ENCODE measurements at places on chromosomes 6 and 20.

GRCh38 chr6:110039981-110040383 lies 61.9 kb downstream of the GPR6 start:
- peak; percentile 68 for DNase-seq

DNA sequence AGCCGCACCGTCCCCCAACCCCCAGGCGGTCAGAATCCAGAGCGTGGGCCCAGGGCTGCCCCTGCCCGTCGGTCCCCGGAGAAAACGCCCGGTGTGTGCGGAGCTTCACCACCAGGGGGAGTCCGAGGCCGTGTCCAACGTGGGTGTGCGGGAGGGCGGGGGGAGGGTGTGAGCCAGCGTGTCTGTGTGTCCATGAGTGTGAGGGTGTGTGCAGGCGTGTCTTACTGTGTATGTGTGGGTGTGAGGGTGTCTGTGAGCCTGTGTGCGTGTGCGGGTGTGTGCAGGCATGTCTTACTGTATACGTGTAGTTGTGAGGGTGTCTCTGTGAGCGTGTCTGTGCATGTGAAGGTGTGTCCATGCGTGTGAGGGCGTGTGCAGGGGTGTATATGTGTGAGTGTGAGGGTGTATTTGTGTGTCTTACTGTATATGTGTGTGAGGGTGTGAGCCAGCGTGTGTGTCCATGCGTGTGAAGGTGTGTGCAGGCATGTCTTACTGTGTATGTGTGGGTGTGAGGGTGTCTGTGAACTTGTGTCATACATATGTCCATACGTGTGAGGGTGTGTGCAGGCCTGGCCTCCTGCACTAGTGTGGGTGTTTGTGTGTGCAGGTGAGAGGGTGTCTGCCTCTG lies 24.6 kb upstream of the GATA5 start:
- DNase-seq: peak; percentile 69

GRCh38 chr6:45049188-45049843 lies 278.8 kb upstream of the RUNX2 start:
- no peak for DNase-seq

GRCh38 chr6:43736844-43737243 lies 33.2 kb upstream of the VEGFA start:
- DNase-seq: no peak

- peak; percentile 82 for DNase-seq
Observed at GRCh38 chr20:63272105-63273058, at the start of gene ARFGAP1. Gene ARFGAP1 (plus strand): TSS chr20:63272813. CDS start chr20:63275581, 2,768 bp downstream.

GRCh38 chr20:19274412-19275015 lies 62.1 kb downstream of the SLC24A3 start:
- no peak for DNase-seq

- no peak for DNase-seq
Observed at GRCh38 chr6:28296520-28297060, 15.2 kb downstream of the PGBD1 start.

GRCh38 chr20:49437057-49437456 lies 45.4 kb downstream of the KCNB1 start:
- no peak for DNase-seq

DNA sequence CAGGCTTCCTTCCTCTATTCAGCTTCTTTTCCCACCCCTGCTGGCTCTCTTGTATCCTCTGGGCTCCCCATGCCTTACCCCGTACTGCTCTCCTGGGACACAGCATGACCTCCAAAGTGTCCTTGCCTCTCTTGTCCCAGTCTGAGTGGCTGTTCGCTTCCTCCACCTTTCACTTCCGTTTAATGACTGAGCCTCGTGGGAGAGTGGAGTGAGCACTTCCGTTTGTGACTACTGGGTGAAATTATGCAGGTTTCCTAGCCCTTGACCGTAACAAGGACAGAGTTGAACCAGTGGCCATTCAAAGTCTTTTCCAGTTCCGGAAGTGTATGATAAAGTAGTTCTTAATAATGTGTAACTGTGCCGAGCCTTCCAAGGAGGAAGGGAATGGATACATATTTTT lies 109.2 kb downstream of the ARID1B start:
- DNase-seq: no peak

- peak; percentile 11 for DNase-seq
Observed at GRCh38 chr6:89122625-89123024, 4.8 kb upstream of the SRSF12 start.

GRCh38 chr6:75824160-75824559 lies 75.1 kb downstream of the MYO6 start:
- no peak for DNase-seq

DNA sequence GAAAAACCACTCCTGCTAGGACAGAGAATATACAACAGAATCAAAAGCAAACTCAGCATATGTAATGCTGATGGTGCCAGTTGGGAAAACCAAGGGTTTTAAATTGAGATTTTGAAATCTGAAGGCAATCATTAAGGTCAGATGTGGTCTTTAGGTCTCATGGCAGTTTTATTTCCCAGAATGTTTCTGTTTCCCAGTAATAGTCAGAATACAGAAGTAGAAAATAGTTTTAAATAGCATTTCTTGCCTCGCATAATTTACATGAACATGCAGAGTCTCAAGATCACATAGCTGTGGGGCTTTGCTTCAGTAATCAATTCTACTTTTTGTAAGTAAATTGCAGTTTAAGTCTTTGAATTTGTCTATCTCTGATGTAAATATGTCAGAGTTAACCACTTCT lies 58.1 kb downstream of the RNF144B start:
- DNase-seq: no peak

DNA sequence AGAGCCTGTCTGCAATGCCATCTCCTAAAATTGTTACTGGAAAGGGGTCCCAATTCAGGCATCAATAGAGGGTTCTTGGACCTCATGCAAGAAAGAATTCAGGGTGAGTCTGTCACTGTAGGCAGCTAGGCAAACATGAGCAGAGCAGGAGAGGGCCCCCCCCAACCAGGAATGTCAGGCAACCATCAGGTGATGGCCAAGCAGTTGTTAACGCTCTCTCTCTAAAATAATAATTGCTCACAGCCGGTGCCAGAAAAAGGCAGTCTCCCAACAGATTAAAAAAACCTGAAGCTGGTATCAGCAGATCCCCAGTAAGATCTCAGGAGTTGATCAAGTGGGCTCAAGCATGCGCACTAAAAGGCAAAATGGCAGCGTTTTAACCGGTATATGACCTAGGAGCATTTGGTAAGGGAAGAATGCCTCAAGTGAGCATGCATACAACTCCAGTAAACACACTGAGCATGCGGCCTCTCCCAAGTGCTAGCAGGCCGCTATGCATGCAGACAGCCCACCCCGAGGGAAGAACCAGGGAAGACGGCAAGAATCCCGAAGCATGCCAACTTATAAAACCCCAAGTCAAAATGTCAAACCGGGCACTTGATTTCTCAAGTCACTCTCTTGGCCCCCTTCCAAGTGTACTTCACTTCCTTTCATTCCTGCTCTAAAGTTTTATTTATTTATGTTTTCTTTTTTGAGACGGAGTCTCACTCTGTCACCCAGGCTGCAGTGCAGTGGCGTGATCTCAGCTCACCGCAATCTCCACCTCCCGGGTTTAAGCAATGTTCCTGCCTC lies 44.0 kb upstream of the RNGTT start:
- no peak for DNase-seq

DNA sequence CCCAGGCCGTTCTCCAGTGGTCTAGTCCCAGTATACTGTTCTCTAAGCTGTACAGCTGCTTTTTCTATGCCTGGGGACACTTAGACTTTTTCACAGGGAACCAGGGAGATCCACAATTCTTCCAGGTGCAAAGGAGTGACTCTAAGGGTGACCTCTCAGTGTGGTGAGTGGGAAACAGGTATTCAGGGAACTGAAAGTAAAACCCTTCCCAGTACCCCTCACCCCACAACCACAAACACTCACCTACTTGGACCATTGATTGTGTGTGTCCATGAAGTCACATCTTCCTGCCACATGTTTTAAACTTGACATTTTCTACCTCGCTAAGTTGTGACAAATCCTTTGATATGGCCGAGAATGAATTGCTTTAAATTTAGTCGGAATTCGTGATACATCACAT lies 183.6 kb downstream of the CLIC5 start:
- no peak for DNase-seq

DNA sequence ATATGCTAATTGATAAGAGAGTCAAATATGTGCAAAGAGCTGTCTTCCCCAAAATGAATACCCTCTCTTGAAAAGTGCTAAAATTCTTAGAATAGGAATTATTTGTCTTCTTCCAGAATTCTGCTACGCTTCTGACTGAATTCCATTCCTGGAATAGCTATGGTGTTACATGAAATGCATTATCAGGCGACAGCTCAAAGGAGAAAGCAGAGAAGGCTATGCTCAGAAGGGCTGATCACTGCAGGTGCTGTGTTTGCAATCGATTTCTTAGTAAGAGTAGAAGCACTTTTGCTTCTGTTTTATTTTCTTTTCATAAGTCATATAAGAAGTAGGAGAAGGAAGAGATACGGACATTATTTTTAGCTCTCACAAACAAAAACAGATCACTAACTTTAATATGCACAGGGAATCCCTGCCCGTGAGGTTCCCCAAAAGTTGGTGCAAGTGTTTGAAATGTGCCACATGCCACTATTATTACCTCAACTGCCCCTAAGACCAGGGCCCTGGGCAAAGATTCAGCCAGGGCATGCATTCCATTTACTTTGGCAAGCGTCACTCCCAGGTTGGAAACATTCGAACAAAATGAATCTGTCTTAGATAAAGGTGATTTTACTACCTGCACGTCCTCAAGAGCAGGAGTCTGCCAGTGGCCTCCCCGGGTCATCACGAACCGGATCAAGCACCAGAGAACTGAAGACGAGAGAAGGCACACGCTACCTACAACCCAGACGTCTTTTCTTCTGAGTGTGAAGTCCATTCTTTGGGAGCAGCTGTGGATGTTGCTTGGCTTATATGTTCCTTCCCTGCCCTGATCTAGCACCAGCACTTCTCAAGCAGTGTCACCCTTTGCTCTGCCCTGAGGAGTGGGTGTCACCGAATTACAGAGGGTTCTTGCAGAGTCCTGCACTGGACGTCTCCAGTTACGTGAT lies 7.2 kb downstream of the MYLK4 start:
- no peak for DNase-seq

- peak; percentile 20 for DNase-seq
Observed at GRCh38 chr6:13924949-13925881, at the start of gene RNF182. Gene RNF182 (plus strand): TSS chr6:13924952. CDS start chr6:13977120, 52,168 bp downstream.

DNA sequence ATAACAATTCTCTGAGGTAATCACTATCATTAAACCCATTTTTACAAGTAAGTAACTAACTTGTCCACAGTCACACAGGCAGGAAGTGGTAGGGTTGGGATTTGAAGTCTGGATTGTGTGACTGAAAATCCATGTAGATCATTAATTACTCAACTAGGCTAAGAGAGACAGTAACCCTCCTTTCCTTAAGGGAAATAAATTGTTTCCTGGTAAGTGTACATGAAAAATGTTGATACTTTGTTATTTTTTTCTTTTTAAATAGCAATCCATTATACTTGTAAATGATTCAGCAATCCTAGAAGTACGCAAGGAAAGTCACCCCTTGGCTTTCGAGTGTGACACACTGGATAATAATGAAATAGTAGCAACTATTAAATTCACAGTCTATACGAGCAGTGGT lies 11.6 kb downstream of the SPACA1 start:
- DNase-seq: no peak

- DNase-seq: no peak
Observed at GRCh38 chr6:113923526-113923925, 47.4 kb downstream of the HDAC2 start.

DNA sequence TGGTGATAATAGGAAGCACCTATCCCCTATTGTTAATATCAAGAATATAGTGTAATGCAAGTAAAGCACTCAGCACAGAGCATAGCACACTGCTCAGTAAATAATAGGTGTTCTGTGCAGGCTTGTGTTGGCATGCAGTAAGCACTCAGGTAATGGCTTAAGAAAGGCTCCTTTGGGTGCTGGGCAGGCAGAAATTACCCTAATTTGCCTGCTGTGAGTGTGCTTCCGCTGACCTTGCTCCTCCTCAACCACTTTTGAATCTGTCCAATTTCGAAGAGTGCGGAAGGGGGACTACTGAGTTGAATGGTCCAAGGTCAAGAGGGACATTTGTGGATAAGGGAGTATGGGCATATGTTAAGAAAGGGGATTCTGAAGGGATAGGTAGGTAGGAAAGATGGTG lies 15.4 kb downstream of the SRSF3 start:
- no peak for DNase-seq

- no peak for DNase-seq
Observed at GRCh38 chr6:36056178-36056577, 28.6 kb downstream of the MAPK14 start.

DNA sequence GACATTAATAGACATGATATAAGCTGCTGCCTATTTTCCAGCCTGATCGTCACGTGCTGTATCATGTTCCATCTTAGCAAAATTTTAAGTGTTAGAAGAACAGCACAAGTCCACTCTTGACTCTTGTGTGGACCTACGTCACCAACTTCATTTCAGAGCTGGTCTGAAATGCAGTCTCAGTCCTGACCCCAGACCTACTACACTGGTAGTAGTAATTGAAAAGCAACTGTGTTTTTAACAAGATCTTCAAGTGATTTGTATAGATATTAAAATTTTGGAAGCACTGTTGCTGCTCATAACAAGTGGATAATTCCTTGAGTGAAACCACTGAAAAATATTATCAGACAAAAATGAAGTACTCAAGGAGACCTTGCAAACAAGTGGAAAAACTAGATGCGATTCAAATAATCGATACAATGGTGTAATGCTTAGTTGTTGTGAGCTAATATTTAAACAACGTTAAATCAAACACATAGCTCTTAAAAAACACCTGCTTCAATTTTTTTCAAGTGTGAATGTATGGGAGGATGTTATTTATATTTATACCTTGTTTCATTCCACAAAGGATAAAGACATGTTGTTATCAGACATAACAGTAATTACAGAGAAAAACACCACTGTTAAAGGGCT lies 110.9 kb upstream of the JAG1 start:
- DNase-seq: no peak
